ENCODE measurements at places on chromosomes 2 and 18.

GRCh38 chr2:171201271-171201670 is 40.6 kb upstream of the TLK1 start:
- no peak for DNase-seq

DNA sequence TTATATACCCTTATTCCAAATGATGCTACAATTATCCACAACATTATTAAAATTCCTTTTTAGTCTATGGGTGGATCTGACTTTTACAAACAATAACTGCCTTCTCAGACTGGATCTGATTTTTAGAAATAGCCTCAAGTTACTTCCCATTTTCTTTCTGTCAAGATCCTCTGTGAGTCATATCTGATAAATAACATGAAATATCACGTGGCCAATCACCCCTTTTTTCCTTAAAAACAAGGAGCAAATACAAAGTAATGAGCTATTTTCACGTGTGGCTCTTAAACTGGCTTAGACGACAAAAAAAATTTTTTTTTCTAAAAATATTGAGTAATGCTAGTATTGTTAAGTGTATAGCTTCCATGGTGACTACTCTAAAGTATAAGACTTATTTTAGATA is 6.7 kb downstream of the PELI1 start:
- no peak for DNase-seq

DNA sequence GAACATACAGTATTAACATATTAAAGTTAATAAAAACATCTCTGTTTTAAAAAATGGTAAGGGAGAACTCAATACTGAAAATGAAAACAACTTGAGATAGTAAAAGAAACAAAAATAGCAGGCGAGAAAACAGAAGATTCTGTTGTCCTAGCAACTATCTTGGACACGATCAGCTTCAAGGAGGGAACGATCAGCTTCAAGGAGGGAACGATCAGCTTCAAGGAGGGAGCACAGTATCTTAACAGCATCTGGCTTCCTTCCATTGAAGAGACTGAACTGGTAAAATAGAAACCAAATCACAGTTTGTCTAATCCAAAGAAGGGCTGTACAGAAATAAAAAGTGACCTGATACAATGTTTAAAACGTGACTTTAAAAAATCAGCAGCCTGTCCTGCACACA is 51.8 kb downstream of the NDUFA10 start:
- DNase-seq: no peak

GRCh38 chr2:212032536-212033219 is 505.9 kb downstream of the ERBB4 start:
- no peak for DNase-seq

- DNase-seq: no peak
These were observed 168.7 kb downstream of the SETBP1 start for GRCh38 chr18:44849361-44849760.

DNA sequence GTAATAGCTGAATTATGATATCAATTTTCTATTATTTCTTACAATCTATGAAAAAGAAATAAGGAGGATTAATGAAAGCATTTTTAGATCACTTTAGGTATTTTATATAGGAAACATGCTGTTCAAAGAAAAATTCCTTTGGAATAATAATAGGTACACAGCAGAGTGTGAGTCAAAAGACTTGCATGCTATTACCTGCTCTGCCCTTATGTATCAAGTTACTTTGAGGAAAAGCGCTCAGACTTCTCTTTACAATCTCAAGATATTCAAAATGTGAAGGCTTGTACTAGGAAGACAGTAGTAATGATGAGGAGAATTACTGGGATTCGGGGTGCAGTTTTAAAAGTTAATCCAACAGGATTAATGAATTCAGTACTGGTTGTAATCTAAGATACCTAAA is 29.1 kb upstream of the RNU4ATAC start:
- no peak for DNase-seq

GRCh38 chr18:79575891-79576685 is 103.5 kb upstream of the CTDP1 start:
- DNase-seq: peak; percentile 62

- DNase-seq: no peak
These were observed 31.9 kb downstream of the CCBE1 start for GRCh38 chr18:59665057-59666006.

DNA sequence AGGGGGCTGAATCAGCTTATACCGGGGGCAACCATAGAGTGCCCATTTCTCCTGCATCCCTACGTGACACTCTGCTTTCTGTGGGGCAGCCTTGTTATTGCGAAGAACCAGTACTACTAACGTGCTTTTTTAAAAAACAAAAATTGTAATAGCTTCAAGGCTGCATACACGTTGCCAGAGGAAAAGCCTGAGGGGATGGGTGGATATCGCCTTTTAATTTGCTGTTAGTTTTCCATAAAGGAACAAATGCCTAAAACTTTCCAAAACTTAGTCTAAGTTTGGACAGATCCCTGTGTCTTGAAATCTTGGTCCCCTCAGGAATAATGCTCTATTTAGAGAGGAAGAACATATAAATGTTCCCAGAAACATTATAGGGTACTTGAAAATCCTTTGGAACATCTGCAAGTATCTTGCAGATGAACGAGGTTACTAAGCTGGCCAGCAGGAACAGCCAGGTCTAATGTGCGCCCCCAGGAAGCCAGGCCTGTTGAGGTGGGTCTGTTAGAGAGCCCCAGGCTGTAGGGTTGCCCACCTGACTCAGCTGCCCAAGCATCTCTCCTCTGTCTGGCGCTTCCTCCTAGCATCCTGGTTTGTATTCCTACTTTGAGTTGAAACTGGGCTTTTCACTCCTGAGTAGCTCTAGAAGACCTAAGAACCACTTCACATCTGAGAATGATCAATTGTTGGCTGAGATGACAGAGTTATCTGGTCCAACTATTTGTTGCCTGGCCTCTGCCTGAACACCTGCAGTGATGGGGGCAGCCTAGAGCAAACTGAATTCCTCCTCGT is 96.9 kb downstream of the TGOLN2 start:
- no peak for DNase-seq

DNA sequence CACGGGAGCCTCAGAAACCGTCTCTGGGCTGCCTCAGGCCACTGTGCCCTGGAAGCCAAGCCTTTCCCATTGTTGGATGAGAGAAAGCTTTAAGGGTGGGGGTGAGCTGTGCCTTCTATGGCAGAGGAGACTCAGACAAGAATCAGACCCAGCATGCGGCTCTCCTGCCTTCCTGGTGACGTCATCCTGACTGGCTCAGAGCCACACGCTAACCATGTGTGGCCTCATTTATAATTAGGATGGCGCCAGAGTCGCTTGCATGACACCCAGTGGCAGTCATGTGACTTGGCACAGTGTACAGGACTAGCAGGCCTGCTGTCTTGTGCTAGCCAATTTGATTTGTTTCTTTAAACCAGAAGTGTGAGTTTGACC is 99.1 kb downstream of the SH3BP4 start:
- DNase-seq: peak; percentile 97

- no peak for DNase-seq
These were observed 59.7 kb downstream of the CIB4 start for GRCh38 chr2:26581266-26581990.

DNA sequence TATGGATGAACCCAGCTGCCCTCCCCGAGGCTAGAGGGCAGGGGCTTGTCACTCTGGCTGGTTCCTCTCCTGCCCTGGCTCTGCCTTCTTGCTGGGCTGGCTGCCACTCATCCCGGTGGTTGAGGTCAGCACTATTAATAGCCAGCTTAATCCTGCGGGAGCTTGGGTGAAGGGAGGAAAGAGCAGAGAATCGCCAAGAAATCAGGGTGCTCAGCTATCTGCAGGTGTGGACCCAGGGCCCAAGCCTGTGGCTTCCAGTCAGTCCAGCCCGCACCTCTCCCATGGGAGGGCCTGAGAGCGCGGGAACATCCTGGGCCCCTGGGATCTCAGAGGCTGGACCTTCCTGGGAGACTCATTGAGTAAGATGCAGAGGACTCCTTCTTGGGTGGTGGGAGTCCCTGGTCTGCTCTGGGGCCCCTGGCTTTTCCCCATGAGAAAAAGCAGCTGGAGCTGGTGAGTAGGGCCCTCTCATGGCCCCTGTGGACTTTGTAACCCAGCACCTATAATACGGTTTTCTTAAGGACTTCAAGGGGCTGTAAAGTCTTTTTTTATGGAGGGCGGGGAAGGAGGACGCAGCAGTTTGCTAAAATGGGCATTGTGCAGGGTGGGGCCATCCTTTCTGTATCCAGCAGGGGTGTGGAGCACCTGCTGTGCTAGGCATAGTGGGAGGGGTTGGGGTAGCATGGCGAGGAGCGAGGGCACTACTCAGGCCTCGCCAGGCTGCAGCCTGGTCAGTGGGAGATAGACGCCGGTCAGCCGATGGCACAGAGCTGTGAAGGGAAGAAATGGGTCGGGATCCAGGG is 27.4 kb upstream of the CNNM3 start:
- no peak for DNase-seq

DNA sequence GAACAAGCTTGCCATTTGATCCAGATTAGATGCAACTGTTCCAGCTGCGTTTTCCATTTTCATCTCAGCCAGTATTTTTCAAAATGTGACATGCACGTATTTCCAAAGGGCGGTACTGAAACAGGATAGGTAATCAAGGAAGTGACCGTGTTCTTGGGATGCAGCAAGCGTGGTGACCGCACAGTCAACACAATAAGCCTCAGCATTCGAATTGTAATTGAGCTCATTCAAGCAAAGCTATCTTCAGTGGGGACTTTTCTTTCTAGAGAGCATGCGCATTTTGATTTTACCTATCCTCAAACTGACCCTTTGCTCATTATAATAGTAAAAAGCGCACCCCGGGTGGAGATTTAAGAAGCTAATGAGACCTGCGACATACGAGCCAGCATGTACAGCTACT is 3.4 kb upstream of the ALPP start:
- no peak for DNase-seq

GRCh38 chr18:9088252-9088651 is 14.2 kb upstream of the NDUFV2 start:
- no peak for DNase-seq

DNA sequence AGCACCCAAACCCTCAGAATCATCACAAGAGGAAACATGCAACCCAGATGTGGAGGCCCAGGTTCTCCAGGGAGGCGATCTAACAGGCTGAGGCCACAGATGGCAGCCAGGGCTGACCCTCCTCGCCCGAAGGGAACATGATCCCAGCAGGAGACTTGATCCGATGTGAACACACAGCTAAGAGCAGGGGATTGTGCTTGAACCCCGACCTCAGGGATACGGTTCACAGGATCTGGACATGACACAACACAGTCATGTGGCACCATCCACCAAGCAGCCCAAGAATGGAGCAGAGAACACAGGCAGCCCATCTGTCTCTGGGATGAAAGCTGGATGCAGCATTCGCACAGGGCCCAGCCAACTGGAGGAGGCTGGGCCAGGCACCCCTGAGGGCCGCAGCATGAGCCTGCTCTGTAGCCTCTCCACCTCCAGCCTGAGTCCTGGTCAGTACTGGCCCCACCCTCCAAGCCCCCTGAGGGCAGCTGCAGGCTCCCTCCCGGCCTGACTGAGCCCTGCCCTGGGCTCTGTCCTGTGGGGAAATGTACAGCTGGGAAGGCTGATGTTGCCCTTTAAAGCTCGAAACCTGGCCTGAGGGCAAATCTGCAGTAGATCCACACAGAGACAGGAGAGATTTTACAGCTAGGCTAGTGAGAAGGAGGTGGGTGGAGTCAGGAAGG is 39.0 kb downstream of the AQP12A start:
- DNase-seq: no peak

DNA sequence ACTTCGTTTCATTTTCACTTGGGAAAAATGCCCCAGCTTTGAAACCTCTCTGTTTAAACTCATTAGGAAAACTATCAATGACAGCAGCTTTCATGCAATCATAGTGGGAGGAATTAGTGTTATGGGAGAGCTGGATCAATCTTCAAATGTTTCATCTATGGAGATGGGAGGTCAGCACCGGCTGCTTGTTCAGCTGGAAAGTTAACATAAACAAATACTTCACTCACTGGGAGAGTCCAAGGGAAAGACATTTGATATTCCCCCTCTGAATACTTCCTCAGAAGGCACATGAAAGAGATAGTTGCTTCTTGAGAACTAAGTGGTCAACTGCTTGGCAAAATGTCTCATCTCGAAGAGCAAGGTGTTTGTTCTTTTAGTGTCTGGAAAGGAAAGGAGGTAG is 7.3 kb downstream of the LYPD1 start:
- DNase-seq: no peak
